ENCODE measurements at places on chromosomes 4 and X.

- no peak for DNase-seq
Observed at GRCh38 chr4:3267576-3268394, 18.8 kb downstream of the MSANTD1 start.

DNA sequence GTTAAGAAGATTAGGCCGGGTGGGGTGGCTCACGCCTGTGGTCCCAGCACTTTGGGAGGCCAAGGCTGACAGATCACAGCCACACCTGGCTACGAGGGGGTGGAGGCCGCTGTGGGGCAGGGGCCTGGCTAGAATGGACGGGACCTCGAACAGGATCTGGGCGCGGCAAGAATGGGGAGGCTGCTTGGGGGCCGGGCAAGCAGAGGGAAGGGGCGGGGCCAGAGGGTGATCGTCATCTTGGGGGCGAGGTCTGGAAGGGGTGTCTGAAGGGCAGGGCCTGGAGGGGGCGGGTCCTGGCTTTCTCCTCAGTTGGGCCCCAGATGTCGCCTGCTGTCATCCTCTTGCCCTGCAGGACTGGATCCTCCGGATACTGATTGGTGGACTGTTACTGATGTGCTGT is 57.3 kb upstream of the ENPEP start:
- DNase-seq = no peak

DNA sequence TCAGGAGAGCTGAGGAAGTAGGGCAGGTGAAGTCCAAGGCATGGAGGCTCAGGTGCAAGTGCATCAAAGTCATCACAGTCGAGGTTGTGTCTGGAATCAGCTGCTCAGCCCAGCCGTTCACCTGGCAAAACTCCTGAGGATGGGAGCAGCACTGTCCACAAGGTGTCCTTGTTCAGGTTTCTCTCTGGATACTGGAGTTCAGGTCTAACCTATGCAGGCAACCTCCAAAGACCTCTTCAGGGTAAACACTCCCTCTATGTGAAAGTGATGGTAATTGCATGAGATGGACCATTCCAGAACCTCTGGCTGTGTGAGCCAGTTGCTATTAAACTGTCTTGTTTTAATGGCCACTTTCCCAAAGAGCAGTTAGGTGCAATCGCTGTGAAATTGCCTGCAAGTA is 120.2 kb upstream of the PSAPL1 start:
- DNase-seq = no peak

DNA sequence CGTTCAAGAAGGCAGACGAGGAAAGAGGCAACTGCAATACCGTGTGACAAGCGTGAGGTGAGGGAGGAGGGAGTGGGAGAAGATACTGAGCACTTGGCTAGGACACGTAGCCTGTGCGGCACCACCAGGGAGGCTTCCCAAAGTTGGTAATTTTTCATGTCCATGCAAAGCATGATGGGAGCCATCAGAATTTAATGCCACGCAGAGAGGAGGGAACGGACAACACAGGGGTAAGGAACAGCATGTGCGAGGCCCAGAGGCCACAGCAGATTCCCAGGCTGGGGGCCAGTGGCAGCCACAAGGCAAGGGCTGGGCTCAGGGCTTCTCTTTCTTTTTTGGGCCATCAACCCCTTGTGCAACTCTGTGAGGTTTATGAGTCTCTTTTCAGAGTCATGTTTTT is 11.0 kb upstream of the CLDN24 start:
- DNase-seq = no peak

DNA sequence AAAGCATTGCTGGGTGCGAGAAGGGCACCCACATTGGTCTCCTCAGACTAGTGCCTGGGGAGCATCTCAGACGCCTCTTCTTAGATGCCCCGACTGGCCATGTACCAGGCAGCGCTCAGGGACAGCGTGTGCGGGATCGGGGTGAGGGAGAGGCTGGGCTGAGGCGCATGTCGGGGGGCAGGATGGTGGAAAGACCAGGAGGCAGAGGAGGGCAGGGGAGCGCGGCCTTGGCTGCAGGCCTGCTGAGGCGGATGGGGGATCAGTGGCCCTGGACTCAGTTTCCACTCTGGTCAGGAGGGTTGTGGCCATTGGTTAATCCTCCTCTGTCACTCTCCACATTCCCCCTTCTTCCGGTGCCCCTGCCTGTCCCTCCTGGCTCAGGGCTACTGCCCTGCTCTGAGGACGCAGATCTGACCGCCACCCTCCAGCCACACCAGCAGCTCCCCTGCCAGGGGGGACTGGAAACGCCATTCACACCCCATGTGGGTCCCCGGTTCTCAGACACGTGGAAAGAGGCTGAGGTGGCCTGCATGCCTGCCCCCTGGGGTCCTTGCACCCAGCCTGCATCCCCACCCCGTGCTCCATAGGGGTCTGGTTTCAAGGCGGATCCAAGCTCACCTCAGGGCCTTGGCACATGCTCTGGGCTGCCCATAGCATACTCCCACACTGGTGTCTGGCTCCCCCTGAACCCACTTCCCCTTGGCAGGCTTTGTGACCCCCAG is 105.9 kb downstream of the CPZ start:
- no peak for DNase-seq

DNA sequence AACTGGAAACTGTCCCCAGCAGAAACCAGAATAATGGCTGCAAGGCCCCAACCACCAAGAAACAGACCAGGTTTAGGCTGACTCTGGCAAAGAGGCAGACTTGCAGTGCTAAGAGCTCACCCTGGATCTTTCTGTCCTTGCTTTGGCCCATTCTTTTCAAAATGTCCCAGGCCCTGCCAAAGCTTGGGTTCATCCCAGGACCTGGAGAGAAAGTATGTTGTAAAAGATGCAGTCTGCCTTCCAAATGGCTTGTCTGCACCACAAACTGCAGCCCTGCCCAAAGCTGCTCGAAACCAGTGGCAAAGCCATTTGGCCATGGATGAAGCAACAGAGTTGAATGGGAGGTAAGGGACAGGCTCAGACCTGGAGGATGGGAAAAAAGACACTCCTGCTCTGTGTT is 38.0 kb upstream of the LNX1 start:
- no peak for DNase-seq

DNA sequence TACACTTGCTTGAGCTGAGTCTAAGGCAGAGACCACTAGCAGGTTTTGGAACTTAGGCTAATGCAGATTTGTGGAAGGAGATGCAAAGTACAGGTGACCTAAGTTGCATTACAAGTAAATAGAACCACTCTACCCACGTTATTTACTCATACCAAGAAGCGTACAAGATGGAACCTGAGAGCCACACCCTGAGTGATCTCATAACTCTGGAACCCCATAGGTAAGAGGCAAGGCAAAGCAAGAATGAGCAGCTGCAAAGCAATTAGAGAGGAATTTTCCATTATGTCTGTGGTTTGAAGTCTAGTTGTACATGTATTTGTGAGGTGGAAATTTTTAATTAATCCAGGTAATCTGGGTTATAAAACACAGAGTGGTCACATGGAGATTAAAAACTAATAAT is 55.4 kb downstream of the CC2D2A start:
- no peak for DNase-seq

GRCh38 chrX:124540474-124540873 is 194.1 kb downstream of the SH2D1A start:
- DNase-seq = no peak

DNA sequence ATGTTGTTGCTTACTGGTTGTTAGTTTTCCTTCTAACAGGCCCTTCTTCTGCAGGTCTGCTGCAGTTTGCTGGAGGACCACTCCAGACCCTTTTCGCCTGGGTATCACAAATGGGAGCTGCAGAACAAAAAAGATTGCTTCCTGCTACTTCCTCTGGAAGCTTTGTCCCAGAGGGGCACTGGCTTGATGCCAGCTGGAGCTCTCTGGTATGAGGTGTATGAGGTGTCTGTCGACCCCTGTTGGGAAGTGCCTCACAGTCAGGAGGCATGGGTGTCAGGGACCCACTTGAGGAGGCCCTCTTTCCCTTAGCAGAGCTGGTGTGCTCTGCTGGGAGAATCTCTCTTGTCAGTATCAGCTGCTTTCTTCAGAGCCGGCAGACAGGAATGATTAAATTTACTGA is 127.4 kb upstream of the EDA2R start:
- no peak for DNase-seq

DNA sequence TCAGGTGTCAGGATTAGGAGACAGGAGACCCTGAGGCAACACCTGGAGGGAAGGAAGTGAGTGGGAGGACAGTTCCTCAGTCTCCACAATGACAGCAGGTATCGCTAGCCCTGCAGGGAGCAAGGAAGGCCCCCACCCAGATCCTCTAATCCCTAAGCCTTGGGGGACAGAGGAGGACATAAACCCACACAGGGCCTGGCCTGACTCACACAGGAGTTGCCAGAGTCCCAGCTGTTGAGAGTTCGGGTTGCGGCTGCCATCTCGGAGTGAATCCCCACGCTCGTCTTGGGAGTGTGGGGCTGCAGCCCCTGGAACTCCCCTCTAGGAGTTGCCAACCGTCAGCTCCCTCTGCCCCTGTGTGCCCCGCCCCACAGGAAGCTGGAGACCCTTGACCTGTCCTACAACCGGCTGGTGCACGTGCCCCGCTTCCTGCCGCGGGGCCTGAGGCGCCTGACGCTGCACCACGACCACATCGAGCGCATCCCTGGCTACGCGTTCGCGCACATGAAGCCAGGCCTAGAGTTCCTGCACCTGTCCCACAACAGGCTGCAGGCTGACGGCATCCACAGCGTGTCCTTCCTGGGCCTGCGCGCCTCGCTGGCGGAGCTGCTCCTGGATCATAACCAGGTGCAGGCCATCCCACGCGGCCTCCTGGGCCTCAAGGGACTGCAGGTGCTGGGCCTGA is 9.2 kb upstream of the BGN start:
- DNase-seq = no peak

GRCh38 chrX:96791559-96791958 is 92.1 kb upstream of the RPA4 start:
- DNase-seq = no peak

GRCh38 chr4:576991-577498 is 950 bp upstream of the TMEM271 start:
- no peak for DNase-seq

- DNase-seq = no peak
Observed at GRCh38 chr4:86744570-86744969, 104.6 kb downstream of the SLC10A6 start.

DNA sequence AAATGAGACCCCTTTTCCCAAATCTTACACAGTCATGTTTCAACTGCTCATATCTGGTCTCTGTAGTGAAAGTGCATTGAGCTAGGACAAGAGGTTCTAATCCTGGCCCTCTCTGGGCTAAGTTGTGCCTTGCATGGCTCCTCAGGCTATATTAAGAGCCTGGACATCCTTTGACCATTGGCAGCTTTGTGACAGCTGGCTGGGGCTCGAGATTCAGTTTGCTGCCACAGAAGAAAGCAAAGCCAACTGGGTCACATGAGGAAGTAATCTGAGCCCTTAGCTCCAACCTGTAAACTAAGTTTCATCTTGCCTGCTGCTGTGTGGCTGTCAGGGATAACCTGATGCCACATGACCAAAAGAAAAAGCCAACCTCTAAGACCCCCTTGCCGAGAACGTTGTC is 51.8 kb upstream of the JADE1 start:
- no peak for DNase-seq

DNA sequence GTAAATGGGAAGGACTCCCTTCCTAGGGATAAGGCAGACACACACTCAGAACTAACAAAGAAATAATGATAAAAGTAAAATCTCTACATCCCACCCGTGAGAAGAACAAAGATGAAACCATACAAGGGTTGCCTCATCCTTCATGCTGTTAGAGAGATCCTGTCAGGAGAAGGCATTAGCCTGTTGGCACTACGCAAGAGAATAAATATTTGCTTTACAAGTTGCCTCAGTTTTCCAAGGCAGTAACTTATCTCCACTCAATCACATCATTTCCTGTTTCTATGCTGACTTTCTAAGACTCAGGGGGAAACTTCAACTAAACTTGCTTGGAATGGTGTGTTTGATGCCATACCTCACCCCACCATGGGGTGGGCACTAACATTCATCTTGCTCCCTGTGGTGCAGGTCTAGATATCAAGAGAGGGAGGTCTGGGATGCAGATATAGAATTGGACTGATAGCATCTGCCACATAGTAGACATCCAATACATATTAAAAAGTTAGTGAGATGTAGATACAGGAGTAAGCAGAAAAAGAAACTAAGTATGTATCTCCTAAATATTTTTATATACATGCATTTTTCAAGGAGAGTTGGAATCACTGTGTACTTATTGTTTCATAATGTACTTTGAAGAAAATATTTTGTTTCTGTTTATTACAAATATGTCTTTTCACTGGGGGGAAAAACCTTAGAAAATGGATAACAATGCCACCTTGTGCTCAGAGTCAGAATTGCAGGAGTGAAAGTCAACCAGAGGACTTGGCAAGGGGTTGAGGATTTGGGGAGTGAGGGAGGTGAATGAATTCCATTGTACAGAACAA is 57.2 kb upstream of the BEX4 start:
- DNase-seq = no peak

DNA sequence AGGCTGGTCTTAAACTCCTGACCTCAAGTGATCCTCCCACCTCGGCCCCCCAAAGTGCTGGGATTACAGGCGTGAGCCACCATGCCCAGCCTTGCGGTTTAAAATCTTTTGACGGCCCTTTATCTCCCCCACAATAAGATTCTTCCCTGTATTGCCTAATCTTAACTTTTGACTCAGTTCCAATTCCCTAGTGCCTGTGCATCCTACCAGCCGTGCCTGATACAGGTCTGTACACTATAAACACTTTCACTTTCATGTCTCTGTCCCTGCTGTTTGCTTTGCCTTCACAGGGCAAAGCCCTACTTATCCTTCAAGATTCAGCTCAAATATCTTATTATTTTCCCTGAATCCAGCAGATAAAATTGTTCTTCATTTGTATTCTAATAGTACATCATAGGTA is 74.6 kb downstream of the WDR44 start:
- DNase-seq = no peak

GRCh38 chr4:48668254-48669017 is 111.6 kb downstream of the FRYL start:
- no peak for DNase-seq

- DNase-seq = no peak
Observed at GRCh38 chr4:76641351-76641750, 206.3 kb downstream of the SHROOM3 start.

- no peak for DNase-seq
Observed at GRCh38 chr4:13364172-13364571, 120.0 kb downstream of the RAB28 start.

GRCh38 chr4:176791591-176792325 is 964 bp downstream of the VEGFC start:
- DNase-seq = no peak

GRCh38 chr4:26491449-26492170 is 1.3 kb upstream of the CCKAR start:
- DNase-seq = no peak

DNA sequence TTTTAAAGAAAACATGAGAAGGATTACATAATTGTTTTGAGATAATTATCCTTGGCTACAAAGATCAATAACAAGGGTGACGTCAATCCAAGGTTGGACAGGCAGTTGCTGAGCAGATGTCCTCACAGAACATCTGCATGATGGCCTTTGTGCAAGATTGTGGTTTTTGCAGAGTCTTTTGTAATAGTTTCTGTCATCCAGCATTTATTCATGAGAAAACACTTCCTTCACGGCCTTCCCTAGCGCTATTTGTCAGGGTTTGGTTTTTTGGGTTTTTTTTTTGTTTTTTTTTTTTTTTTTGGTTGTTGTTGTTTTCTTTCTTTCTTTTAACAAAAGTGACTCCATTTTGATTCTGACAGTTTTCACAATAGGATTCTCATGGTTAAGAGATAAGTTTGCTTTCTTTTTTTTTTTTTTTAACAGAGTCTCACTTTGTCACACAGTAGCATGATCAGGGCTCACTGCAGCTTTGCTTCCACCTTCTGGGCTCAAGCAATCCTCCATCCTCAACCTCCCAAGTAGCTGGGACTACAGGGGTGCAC is 31.5 kb upstream of the ELF2 start:
- DNase-seq = no peak

Data from activated CD8-positive, alpha-beta memory T cell treated with anti-CD3 and anti-CD28 coated beads for 4 hours (primary cell).